SHP77 (cell line): ENCODE measurements at places on chromosomes 4 and X.

- DNase-seq: no peak
Measured at GRCh38 chr4:99572527-99573240, 1.9 kb upstream of the MTTP start.

- no peak for DNase-seq
Measured at GRCh38 chr4:89305028-89305427, 2.6 kb downstream of the GPRIN3 start.

- no peak for DNase-seq
Measured at GRCh38 chrX:148555101-148555500, 54.7 kb downstream of the AFF2 start.

- no peak for DNase-seq
Measured at GRCh38 chr4:2263926-2264321, 2.0 kb upstream of the MXD4 start.

DNA sequence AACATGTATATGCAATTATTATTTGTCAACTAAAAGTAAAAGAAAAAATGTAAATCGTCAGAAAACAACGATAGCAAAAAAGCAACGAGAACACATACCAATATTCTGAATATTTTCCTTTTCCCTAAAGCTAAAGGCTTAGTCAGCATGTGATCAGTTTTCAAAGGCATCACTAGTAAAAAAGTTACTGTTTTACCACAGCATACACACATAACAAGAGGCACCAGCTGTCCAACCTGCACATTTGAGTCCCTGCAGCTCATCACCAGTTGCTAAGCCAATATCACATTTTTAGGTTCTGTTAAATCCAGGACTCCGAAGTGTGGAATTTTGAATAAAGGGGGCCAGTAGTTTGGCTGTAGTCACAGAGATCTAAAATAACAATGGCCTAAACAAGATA lies 203.8 kb downstream of the ADGRA3 start:
- DNase-seq: no peak

DNA sequence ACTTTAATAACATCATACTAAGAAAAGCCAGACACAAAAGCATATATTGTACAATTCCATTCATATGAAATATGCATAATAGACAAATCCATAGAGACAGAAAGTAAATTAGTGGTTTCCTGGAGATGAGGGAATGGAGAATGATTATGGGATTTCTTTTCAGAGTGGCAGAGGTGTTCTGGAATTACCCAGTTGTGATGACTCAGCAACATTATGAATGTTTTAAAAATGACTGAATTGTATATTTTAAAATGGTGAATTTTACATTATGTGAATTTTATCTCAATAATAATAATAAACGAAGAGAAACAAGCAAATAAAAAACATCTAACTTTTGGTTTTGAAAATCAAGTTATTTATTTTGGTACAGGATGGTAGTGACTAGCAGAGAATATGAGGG lies 11.2 kb downstream of the ZXDA start:
- DNase-seq: no peak

- no peak for DNase-seq
Measured at GRCh38 chr4:139528377-139529005, 27.5 kb downstream of the SETD7 start.

DNA sequence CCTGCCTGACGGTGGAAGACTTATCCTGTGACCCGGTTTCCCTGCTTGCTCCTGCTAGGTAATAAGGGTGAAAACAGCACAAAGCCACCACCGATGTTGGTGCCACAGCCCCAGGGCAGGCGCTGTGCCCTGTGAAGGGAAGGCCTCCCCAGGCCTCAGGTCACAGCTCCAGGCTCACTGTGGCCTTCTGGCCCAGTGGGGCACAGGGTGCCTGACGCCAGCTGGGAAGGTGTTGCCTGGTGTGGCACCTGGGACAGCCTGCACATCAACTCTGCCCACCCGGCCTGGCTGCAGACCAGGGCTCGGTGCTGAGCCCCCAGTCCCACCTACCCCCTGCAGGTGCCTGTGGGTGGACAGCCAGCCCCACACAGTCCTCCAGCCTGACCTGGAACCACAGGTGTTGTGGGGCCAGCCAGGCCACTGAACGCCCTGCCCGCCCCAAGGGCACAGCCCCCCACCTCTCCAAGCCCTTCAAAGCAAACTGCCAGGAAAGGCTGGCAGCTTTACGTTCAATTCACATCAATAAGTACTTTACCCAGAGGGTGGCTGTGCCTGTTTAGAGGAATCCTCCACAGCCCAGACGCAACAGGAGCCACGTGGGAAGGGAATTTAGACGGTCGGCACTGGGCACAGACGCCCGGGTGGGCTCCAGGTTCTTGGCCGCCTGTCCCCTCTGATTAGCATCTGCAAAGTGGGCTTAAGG lies 54.3 kb downstream of the ZFYVE28 start:
- no peak for DNase-seq

GRCh38 chr4:89914609-89915550 lies 20.2 kb downstream of the MMRN1 start:
- DNase-seq: no peak

GRCh38 chrX:116246261-116246660 lies 75.7 kb downstream of the AGTR2 start:
- DNase-seq: no peak

- DNase-seq: no peak
Measured at GRCh38 chr4:142547974-142548373, 298.1 kb downstream of the INPP4B start.

GRCh38 chr4:128880662-128881061 lies 71.2 kb downstream of the JADE1 start:
- no peak for DNase-seq

- no peak for DNase-seq
Measured at GRCh38 chr4:39179681-39180080, 2.6 kb upstream of the WDR19 start.

- DNase-seq: no peak
Measured at GRCh38 chrX:9349572-9350494, 115.0 kb upstream of the TBL1X start.

DNA sequence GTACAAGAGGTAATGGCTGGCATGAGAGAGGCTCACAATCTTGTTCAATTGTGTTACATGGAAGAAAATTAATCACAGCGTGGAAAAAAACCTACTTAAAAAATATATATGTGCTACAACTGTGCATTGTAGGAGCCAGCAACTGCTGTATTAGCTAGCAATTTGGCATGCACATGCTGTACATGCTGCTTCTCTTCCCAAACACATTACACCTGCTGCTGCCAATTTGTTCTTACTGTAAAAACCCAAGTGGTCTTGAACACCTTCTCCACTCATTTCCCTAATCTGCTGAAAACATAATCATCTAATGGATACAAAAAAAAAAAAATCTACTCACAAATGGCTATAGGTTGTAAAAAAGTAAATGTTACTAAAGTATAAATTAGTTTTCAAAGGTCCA lies 264.2 kb downstream of the INPP4B start:
- no peak for DNase-seq

DNA sequence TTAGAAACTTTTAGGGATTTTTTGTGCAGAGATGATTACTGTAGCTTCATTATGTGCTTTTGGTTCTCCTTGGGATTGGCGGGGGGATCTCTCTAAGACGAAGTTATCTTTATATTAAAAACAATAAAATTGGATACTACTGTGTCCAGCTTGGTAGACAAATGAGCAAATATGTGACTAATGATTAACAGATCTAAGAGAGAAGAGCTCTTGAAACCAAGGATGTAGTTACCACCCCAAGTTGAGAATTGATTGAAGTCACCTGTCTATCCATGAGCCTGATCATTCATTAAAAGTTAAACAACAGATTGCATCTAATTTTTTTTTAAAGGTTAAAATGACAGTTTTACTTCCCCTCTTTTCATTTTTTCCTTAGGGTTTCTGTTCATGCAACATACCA lies 8.7 kb downstream of the PAICS start:
- DNase-seq: no peak

DNA sequence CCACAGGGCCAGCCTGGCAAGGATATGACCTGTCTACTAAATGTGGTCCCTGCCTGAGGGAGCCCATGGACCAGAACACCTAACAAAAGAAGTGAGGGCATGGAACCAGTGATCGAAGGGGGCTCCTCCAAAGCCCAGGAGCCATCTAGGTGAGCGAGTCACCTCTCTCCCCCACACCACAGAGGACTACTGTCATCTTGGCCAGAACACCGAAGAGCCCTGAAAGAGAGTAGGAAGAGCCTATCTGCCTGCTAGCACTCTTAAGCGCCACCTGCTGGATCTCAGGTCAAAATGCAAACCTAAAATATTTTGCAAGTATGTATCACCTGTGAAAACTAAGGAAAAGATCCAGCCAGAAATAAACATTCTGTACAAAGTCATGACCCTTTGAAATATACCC lies 137.9 kb upstream of the ZXDB start:
- DNase-seq: peak; percentile 41

- peak; percentile 53 for DNase-seq
Measured at GRCh38 chr4:138910195-138910913, 105.2 kb upstream of the NOCT start.

DNA sequence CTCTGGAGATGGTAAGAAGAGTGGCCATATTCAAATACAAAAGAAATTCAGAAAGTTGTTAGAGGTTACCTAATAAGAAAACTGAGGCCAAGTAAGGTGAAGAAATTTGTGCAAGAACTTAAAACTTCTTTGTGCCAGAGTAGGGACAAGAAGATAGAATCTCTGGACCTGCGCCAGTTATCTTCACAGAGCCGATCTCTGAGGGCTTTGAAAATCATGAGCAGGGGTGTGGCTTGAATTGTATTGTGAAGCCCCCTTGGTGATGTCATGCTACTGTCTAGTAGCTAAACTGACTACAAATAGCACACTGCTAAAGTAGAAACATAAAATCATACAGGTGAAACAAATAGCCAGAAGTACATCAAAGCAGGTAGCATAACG lies 184.6 kb downstream of the UGT8 start:
- no peak for DNase-seq

GRCh38 chr4:21982087-21982486 lies 33.5 kb upstream of the KCNIP4 start:
- no peak for DNase-seq

- DNase-seq: no peak
Measured at GRCh38 chr4:182855312-182855711, 61.9 kb downstream of the DCTD start.

GRCh38 chr4:152501846-152502536 lies 33.9 kb downstream of the FBXW7 start:
- DNase-seq: no peak

DNA sequence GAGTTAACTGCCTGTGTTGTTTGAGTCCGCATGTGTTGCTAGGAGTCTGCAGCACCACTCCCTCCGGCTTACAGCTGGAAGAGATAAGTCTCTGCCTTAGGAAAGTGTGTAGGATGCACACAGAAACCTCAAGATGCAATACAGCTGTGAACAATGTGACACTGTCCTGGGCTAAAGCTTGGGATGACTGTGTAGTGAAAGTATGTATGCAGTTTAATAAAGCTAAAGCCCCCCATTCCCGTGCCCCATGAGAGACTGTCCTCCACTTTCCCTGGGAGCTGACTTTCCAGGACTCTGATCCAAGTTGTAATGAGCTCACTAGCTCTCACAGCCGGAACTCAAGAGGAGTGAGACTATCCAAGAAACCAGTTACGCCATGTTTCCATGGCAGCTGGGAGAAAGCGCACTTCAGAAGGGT lies 156.6 kb upstream of the FTHL17 start:
- DNase-seq: no peak

GRCh38 chr4:37758226-37758625 lies 68.3 kb upstream of the PGM2 start:
- no peak for DNase-seq

DNA sequence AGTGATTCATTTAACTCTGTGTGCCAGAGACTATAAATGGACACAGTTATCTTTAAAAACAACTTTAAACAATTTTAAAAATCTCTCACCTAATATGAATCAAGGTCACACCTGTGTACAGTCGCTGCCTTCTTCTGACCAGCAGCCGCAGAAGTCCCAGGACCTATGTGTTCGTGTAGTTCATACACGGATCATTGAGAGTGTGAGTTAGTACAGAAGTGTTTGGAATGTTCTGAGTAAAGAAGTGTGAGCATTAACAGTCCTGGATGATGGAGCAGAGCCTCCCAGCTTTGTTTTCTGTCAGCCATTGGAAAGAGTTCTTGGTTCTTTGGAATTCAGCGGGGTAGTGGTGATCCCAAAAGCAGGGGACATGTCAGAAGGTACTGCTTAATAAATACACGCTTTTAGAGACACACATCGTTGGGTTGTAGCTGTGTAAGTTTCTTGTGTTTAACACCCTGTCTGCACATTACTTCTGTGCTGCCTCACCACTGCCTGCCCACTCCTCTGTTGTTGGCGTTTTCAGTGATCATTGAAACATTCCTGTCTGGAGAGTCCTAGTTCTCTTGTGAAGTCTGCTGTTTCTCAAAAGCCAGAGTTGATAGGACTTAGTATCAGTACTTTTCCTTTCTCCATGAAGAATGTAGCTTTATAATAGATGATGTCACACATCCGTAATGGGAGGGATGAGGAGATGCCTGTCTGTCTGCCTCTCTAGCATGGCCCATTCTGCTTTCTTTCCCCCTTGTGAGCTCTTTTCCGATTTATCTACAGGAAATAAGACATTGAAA lies 90.6 kb downstream of the PTTG2 start:
- DNase-seq: no peak

GRCh38 chr4:67035501-67035900 lies 509.8 kb downstream of the CENPC start:
- peak; percentile 27 for DNase-seq

GRCh38 chrX:45596188-45596808 lies 395.6 kb upstream of the DIPK2B start:
- no peak for DNase-seq

- DNase-seq: no peak
Measured at GRCh38 chrX:67289055-67289499, 254.7 kb upstream of the AR start.

DNA sequence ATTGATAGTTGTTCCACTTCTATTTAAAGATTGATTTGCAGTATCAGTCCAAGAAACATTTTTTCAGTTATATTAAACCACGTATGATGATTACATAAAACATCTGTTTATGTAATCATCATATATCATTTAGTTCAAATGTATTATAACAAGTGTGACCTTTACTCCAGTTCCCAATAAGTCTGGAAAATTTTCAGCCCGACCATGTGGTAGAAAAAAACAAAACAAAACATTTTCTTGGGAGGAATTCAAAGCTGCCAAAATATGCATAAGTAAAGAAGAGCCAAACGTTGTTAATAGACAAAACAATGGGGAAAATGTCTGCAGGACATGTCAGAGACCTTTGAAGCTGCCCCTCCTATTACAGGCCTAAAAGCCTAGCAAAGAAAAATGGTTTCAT lies 709.1 kb downstream of the FAT4 start:
- DNase-seq: no peak

DNA sequence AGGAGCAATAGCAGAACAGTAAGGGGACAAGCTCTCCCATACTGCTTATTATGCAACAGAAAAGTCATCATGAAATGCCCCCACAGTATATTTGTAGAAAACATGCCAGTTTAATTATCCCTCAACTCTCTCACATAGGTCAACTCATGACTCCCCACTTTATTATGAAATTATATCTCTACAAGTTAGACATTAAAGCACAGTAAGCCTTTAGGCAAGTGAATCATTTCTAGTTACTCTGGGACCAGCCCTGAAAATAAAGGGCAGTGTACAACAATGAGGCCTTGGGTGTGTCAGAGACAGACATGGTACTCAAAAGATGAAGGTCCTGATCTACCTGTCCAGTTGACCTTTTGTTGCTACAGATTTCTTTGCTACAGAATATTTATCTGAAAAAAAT lies 191.9 kb downstream of the FBXW7 start:
- no peak for DNase-seq
